ENCODE measurements at places on chromosomes 7 and 10. TPM values are rescaled to one million over a fixed set of nuclear protein-coding genes. Genes with fewer than 3 reads are reported as not detected.
A peak's percentile ranks its signal among the peaks of the same experiment; 100 is the strongest.

The CLDN4 gene
- total RNA-seq: 143 TPM

GRCh38 chr7:154852205-154852604, 150.7 kb downstream of the PAXIP1 start:
- H3K27ac ChIP-seq: no peak overlapping the region
- no peaks in the 10 kb centered on the region for H3K27me3 ChIP-seq
- no peak overlapping the region for H3K4me3 ChIP-seq

DNA sequence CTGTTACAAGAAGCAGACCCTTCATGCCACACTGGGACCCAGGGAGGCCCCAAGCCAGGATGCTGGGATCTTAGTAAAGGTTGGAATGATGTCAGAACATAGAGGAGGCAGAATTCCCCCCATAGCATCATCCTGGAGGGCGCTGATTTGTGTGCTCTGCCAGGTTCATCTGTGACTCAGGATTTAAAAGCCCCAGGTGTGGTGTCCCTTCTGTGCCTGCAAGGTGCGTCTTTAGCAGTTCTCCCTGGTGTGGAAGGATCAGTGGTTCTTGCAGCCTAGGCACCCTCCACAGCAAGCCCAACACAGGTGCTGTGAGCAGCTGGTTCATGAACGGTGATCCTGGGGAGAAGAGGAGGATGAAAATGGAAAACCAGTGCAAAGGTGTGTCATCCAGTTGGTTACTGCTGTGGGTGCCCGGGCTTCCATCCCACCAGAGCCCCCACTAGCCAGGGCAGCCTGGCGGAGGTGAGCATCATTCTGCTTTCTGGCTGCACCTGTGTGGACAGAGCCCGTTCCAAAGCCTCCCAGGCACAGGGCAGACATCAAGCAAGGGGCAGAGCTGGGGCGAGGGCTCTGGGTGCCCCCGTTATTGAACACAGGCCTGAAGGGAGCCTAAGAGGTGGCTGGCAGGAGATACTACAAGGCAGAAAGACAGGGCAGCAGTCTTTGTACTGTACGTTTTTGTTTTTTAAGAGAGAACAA, 49.5 kb downstream of the IKZF1 start:
- DNase-seq: no peak
- peaks cover 3% of the 10 kb centered on the region for H3K27me3 ChIP-seq
- H3K4me3 ChIP-seq: no peak overlapping the region
- H3K4me1 ChIP-seq: no peaks in the 10 kb centered on the region
- no peaks in the 10 kb centered on the region for H3K36me3 ChIP-seq

GRCh38 chr10:129552119-129552518, 85.1 kb downstream of the MGMT start:
- no peaks in the 10 kb centered on the region for H3K36me3 ChIP-seq
- DNase-seq: no peak
- no peak overlapping the region for H3K27ac ChIP-seq
- no peaks in the 10 kb centered on the region for H3K4me1 ChIP-seq
- no peak overlapping the region for H3K4me3 ChIP-seq
- H3K27me3 ChIP-seq: no peaks in the 10 kb centered on the region

The RET gene
- total RNA-seq: 0.96 TPM

- H3K4me3 ChIP-seq: no peak overlapping the region
- H3K27me3 ChIP-seq: no peaks in the 10 kb centered on the region
- no peak overlapping the region for H3K27ac ChIP-seq
- no peaks in the 10 kb centered on the region for H3K36me3 ChIP-seq
Observed at GRCh38 chr10:130994191-130994590, 317.3 kb downstream of the TCERG1L start.

DNA sequence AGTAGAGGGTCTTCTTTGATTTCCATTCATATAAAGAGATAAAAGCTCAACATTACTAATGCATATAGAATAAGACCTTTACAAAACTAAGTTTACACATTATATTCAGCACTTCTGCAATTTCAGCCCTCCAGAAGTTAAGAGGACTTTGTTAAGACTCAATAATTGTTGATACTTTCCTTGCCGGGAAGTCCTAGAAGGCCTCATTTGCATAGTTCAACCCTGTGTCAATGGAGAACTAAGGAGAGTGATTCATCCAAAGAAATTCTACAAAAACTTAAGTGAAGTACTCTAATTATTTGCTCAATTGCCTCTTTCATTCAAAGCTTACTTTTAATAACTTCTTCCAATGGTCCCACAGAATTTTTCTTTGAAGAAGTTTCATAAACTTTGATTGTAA, 1060.3 kb upstream of the CELF2 start:
- H3K4me3 ChIP-seq: no peak overlapping the region
- H3K27me3 ChIP-seq: no peaks in the 10 kb centered on the region
- no peaks in the 10 kb centered on the region for H3K4me1 ChIP-seq
- H3K36me3 ChIP-seq: no peaks in the 10 kb centered on the region
- no peak overlapping the region for H3K27ac ChIP-seq

DNA sequence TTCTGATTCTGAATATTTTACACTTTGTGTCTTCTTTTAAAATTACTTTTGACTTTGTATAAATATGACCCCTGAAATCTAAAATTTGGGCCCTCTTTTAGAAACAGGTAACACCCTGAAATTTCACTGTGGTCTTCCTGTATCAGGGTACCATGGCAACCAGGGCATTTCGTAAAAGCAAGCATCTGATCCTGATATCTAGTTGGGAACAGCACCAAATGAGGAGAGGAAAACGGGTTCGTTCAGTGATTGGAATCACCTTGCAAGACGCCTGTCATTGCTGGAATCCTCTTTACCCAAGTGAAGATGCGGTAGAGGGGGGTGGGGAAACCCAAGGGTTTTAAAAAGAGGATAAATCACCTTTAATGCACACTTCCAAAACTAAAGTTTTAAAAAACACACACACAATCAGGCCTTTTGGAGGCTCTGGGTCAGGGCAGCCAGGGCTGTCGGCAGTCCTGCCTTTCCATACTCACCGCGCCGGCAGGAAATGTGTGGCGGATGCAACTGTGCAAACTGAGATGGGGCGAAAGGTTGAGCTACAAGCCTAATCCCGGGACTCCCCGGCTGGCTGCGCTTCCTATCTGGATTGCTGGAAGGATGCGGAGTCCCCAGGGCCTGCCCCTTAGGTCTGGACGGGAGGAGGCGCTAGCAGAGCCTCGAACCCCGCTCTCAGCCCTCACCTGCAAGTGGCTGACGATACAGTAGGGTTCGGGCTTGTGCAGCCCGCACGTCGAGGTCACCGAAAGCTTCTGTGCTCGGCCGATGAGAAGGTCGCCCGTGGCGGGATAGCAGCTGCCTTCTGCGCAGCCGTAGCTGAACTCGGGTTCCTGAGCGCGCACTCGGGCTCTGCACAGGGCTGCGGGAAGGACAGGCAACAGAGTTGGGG, 1.8 kb downstream of the LAMB1 start:
- no peak for DNase-seq
- H3K27ac ChIP-seq: peak overlapping the region; percentile 82
- no peaks in the 10 kb centered on the region for H3K27me3 ChIP-seq
- H3K36me3 ChIP-seq: no peaks in the 10 kb centered on the region

The TMEM26 gene
- not detected for total RNA-seq

DNA sequence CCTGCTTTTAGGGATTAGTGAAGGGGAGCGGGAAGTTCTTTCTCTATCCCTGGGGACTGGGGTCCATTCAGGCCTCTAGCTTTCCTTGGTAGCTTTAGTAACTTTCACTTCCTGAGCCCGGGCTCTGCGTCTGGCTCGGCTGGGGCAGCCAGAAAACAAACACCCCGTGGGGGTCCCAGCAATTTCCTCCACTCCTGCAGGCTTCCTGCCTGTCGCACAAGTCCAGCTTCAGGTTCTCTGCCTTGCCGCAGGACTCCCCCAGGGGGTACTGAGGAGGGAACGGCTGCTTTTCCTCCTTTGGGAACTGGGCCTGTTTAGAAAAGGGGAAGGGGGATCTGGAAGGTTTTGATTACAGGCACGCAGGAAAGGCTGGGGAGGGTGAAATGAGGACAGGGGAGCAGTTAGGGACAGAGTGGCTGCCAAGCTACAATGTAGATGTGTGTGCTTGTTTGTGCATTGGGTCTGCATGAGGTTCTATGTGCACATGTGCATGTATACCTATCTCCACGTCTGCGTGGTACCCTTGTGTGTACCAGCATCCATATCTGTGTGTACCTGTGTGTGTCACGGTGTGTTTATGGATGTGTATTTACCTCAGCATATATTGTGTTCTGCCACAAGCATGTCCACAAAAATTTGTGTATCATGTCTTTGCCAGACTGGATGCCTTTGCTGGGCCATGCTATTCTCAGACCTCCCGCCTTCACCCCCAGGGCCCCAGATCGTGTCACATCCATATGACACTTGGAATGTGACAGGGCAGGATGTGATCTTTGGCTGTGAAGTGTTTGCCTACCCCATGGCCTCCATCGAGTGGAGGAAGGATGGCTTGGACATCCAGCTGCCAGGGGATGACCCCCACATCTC, 2.0 kb downstream of the KAZALD1 start:
- DNase-seq: no peak
- no peak overlapping the region for H3K27ac ChIP-seq
- H3K4me3 ChIP-seq: no peak overlapping the region
- H3K27me3 ChIP-seq: no peaks in the 10 kb centered on the region

GRCh38 chr7:53993224-53993623, 549.0 kb upstream of the VSTM2A start:
- no peak overlapping the region for H3K4me3 ChIP-seq
- no peak overlapping the region for H3K27ac ChIP-seq
- no peaks in the 10 kb centered on the region for H3K27me3 ChIP-seq
- no peaks in the 10 kb centered on the region for H3K4me1 ChIP-seq

GRCh38 chr7:153835712-153836265, 216.4 kb upstream of the DPP6 start:
- H3K27me3 ChIP-seq: no peaks in the 10 kb centered on the region
- no peak overlapping the region for H3K27ac ChIP-seq
- H3K4me3 ChIP-seq: no peak overlapping the region
- DNase-seq: no peak
- H3K4me1 ChIP-seq: no peaks in the 10 kb centered on the region

GRCh38 chr7:136637813-136638212, 230.6 kb upstream of the CHRM2 start:
- no peaks in the 10 kb centered on the region for H3K27me3 ChIP-seq
- DNase-seq: no peak

DNA sequence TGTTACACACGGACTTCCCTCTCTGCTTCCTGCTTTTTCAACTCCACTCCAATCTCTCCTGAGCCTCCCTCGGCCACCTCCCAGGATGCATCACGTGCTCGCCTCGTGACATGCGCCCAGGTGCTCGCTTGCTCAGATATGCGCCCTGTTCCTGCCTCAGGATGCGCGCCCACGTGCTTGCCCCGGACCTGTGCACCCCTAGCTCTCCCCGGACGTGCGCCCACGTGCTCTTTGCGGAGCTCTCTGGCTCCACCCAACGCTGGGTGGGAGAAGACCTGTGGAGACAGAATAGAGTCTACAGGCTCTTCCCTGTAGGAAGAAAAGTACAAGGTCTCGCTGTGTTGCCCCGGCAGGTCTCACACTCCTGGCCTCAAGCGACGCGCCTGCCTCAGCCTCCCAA, 23.1 kb downstream of the PARD3 start:
- H3K27ac ChIP-seq: no peak overlapping the region
- no peak for DNase-seq
- H3K36me3 ChIP-seq: no peaks in the 10 kb centered on the region

DNA sequence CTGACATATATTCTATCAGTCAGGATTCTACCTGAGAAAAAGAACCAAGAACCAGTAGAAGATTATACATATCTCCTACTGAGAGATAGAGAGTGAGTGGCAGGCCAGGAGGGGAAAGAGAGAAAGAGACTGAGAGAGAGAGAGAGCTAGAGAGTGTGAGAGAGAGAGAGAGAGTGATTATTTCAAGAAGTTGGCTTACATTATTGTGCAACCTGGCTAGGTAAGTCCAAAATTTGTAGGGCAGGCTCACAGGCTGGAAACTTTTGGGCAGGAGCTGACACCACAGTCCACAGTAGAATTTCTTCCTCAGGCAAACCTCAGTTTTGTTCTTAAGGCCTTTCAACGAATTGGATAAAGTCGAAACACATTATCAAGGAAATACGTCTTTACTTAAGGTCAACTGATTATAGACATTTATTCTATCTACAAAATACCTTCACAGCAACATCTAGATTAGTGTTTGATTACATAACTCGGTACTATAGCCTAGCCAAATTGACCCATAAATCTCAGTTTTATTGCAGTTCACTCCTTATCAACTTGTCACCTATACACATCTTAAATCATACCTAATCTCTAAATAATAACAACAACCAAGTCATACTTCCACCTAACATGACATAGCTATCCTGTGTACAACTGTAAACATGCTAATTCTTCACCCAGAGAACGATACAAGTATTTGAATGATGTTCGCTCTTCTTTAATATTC, 17.0 kb upstream of the CYP2C18 start:
- no peak for DNase-seq
- H3K27me3 ChIP-seq: no peaks in the 10 kb centered on the region
- H3K27ac ChIP-seq: no peak overlapping the region
- H3K4me3 ChIP-seq: no peak overlapping the region
- no peaks in the 10 kb centered on the region for H3K4me1 ChIP-seq

GRCh38 chr7:31758755-31759154, 71.7 kb downstream of the PPP1R17 start:
- H3K36me3 ChIP-seq: no peaks in the 10 kb centered on the region
- no peak overlapping the region for H3K4me3 ChIP-seq
- H3K27ac ChIP-seq: no peak overlapping the region
- no peak for DNase-seq

The IFIT3 gene
- 10.4 TPM for total RNA-seq

DNA sequence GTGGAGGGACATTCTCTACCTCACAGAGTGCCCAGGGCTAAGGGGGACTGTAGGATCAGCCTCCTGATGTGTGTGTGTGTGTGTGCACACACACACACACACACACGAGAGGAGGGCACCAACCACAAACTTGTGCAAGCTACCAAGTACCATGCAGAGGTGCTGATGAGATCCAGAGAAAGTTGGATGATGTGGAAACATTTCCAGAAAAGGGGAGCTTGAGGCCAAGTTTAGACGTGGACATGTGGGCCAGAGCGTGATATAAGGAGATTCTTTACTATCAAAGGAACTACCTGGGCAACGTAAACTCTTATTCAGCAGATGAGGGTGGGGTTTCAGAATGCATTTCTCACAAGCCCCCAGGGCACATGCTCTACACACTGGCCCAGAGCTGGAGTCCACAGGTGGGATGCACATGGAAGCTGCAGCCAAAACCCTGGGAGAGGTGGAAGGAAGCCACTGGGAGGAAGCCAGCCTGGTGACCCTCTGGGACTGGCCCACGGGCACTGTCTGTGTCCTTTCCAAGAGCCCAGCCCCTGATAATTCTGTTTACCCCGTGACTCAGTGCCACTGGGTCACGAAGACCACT, 53.5 kb downstream of the DLG5 start:
- no peaks in the 10 kb centered on the region for H3K36me3 ChIP-seq
- H3K4me3 ChIP-seq: no peak overlapping the region
- peak overlapping the region; percentile 96 for H3K27ac ChIP-seq
- H3K4me1 ChIP-seq: peaks cover 46% of the 10 kb centered on the region
- no peaks in the 10 kb centered on the region for H3K27me3 ChIP-seq

- H3K4me1 ChIP-seq: no peaks in the 10 kb centered on the region
- no peak for DNase-seq
- no peaks in the 10 kb centered on the region for H3K27me3 ChIP-seq
- no peak overlapping the region for H3K27ac ChIP-seq
- H3K36me3 ChIP-seq: no peaks in the 10 kb centered on the region
Observed at GRCh38 chr10:102998399-102998907, 80.4 kb downstream of the CNNM2 start.

The C7orf25 gene
- total RNA-seq: 13.6 TPM

The FAM107B gene
- 30.8 TPM for total RNA-seq

The PTPRE gene
- total RNA-seq: 11.8 TPM

GRCh38 chr7:101589976-101590662, 39.0 kb downstream of the MYL10 start:
- peaks cover 18% of the 10 kb centered on the region for H3K27me3 ChIP-seq
- no peaks in the 10 kb centered on the region for H3K36me3 ChIP-seq
- no peaks in the 10 kb centered on the region for H3K4me1 ChIP-seq
- DNase-seq: no peak
- no peak overlapping the region for H3K27ac ChIP-seq

All from breast epithelium (tissue), 4 donors.